ENCODE measurements at places on chromosomes 7 and 10.

DNA sequence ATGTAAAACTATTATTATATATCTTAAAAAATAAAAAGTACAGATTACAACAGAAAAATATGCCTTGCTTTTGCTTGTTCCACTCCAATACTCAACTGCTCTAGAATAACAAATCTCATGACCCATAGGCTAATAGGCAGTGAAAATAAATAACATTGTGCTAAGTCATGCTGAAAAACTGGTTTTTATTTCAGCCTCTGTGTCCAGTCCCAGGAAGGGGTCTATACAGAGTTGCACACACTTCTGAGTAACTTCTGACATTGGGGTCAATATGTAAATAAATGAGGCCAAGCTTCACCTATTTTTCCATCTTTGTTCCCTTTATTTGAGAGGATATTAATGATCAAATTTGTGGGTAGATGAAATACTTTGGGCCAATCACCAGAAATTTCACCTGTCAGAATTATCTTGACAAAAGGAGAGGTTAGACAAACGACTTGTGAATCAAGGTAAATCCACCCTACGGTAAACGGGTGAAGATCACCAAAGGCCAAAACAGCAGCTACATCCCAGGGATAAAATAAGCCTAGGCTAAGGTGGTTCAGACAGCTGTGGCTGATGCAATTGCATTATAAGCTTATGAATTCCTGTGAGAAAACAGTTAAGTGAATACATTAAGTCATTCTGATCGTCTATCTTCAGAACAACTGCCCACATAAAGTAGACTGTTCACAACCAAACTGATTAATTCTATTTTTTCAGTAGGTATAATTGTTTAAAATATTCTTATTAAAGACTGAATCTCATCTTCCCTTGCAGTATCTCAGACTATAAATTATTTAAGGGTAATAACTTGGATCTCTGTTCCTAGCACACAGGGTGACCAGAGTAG lies 87.5 kb downstream of the UBE2H start:
- DNase-seq: no peak

GRCh38 chr7:37411444-37412034 lies 37.1 kb downstream of the ELMO1 start:
- DNase-seq: no peak

- no peak for DNase-seq
Observed at GRCh38 chr10:130224228-130224627, 88.0 kb downstream of the GLRX3 start.

- DNase-seq: no peak
Observed at GRCh38 chr10:129887986-129888783, 75.9 kb downstream of the EBF3 start.

DNA sequence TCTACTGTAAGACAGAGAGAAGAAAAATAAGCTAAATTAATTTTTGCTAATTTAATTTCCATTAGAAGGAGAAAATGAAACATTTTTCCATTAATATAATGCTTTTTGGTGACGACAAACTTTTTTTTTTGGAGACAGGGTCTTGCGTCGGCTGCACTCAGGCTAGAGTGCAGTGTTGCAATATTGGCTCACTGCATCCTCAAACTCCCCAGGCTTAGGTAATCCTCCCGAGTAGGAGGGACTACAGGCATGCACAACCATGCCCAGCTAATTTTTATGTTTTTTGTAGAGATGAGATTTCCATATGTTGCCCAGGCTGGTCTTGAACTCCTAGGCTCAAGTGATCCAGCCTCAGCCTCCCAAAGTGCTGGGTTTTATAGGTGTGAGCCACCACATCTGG lies 229.8 kb upstream of the LRRN3 start:
- DNase-seq: no peak

GRCh38 chr7:1169409-1170368 lies 9.7 kb upstream of the ZFAND2A start:
- no peak for DNase-seq

GRCh38 chr7:69269806-69270205 lies 328.5 kb upstream of the AUTS2 start:
- no peak for DNase-seq

GRCh38 chr7:128878226-128879105 lies 15.8 kb downstream of the ATP6V1F start:
- DNase-seq: no peak

DNA sequence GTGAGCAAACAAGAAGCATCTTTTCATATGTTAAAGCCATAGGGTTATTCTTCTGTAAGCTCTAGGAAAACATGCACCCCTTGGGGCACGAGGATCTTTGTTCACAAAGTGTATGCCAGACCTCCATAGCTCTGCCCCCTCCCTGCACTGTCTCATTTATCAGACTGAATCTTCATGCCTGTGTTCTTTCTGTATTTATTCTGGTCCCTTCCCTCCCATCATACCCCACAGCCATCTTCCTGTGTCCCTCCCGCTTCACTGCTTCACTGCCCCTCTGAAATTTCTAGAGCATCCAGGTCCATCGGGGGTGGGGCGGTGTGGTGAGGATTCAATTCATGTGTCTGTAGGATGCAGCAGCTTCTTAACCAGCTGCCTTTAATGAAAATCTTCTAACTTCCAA lies 7.5 kb downstream of the EPHB6 start:
- DNase-seq: no peak

- DNase-seq: no peak
Observed at GRCh38 chr7:94571816-94572215, 62.2 kb downstream of the CASD1 start.

DNA sequence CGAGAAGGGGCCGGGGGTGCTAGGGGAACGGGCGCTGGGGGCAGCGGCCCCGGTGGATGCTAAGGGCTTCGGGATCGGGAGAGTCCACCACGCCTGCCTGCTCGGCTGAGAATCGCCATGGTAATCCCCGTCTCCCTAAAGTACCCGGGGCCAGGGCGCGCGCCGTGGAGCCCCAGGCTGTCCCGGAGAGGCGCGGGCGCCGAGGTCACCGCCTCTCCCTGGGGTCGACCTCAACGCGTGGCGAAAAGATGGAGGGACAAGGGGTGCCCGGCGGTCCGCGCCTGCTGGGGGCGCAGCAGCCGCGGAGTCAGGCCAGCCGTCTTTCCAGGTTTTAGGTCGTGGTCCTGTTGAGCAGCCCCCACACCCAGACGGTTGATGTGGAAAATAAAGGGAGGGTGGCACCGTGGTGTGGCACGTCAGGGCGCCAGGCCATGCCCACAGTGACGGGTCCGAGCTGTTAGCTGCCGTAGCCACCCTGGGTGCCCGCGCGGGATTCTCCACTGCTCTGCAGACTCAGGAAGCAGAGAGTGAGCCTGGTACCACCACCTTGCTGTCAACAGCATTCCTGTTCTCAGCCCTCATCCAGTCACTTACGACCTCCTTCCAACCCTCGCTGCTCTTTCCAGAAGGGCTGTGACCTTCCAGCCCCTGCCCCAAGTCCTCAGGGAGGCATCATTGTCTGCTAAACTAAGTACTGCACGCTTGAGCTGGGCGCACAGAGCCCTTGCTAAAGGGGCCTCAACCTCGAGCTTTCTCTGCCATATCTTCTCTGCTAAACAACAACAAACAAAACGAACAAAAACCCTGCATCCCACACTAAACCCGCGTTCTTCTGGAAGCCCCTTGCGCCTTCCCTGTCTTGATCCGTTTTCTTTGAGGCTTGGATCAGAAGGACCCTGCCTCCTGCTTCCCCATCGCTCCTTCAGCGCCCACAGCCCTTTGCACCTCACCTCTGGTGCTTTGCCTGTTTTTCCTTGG lies 666 bp downstream of the SMKR1 start:
- no peak for DNase-seq

DNA sequence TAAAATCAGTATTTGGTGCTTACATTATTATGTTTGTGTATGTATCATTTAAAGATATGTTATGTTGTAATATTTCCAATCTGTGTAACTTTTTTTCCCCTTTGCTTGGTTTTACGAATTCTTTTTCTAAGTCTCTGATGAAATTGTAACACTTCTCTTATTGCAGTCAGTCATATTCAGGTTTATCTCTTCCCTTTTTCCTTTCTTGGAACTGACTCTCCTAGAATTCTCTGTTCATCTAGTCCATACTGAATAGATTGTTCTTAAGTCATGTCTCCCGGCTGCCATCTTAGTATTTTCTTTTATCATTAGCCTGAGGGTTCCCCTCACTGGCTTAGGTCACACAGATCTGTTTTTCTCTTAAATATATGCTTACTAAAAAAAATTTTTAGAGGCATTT lies 44.6 kb downstream of the PHTF2 start:
- DNase-seq: no peak

GRCh38 chr10:119505588-119506315 lies 36.8 kb downstream of the RGS10 start:
- DNase-seq: no peak

DNA sequence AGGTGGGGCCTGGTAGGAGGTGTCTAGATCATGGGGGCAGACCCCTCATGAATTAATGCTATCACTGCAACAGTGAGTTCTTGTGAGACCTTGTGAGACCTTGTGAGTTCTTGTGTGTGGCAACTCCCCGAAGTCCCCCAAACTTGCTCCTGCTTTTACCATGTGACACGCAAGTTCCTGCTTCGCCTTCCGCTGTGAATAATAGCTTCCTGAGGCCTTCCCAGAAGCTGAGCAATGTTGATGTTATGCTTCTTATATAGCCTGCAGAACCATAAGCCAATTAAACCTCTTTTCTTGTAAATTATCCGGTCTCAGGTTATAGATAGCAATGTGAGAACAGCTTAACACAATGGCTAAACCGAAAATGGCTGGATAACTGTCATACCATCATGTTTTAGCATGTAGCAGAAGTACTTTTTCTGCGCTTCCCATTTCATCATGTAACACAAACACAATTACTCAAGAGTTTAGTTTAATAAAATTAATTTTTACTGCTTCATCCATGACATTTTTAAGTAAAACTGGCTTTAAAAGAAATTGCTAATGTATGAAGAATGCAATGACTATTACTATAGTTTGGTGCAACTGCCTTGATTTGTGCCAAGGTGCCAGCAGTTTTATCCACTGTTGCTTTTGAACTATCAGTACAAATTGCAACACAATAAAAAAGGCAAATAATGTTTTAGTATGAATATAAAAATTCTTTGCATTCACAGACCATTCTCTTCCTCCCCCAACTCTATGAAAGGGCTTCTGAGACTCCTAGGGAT lies 87.7 kb upstream of the TMEM168 start:
- no peak for DNase-seq

DNA sequence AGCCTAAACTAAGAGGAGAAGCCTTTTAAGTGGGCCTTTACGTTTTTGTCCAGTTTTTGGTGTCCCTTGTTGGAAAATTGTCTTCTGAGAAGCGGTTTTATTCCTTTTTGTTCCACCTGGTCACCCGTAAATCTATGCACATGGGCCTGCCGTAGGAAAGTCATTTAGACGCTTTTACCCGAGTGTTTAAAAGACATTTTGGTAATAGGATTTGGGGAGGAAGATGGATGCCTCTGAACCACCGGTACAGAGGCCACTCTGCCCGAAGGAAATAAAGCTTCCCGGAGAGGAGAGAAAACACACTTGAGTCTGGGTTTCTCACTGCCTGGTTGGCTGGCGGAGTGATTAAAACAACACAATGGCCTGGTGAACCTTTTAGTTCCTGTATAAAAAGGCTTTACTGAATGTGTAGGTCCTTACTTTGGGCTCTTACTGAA lies 760 bp downstream of the THNSL1 start:
- peak; percentile 24 for DNase-seq

DNA sequence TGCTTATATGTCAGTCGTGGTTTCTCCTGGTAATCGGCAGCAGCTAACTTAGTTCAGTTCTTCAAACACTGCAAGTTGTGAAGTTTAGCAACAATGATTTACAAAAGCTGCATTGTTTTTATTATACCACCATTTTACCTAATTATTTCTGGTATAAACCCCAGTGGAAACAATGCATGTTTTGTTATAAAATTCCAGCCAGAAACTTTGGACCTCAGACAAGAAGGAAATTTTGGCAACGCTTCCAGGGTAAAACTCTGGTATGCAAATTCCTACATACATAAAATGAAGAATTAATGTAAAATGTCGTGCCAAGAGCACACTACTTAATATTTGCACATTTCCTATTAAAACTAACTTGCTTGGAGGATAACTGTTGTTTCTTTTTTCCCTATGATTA lies 277.4 kb upstream of the LYZL1 start:
- no peak for DNase-seq
